ENCODE measurements at places on chromosomes 3 and 15. TPM values are rescaled to one million over a fixed set of nuclear protein-coding genes. Genes with fewer than 3 reads are reported as not detected.
A peak's percentile ranks its signal among the peaks of the same experiment; 100 is the strongest.

Gene FAM219B
- 52.0 TPM for total RNA-seq

Gene GATA2
- 19.2 TPM for total RNA-seq

DNA sequence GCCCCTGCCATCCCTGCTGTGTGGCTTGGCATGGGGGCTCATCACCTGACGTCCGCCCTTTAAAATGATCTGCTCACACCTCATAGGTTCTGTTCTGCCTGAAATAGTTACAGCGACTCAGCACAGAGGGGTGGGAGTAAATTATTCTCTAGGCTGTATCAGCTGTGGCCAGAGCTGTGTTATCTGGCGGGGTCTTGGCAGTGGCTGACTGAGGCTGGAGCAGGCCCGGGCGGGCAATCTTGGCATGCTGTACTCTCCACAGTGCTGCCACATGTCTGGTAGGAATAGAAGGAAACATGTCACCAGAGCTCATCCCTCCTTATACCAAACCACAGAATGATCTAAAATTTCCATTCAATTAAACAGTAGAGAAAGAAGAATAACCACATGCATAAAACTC is 499.9 kb upstream of the LMCD1 start:
- no peak for DNase-seq

DNA sequence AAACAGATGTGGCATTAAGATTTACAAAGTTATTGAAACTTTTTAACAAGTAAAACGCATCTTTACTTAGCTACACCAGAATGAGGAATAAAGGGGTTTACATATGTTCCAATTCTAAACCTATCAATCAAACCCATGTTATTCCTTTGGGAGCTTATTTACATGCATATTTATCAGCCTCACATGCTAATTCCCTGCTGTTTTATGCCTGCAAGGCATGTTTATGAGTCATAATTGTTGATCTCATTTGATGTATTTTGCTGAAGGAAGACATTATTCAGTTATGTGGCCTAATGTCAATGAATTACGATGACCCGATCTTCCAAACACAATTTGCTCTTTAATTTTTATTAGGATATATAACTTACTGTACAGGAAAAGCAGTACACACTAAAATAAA is 272.9 kb downstream of the TBC1D5 start:
- no peak for DNase-seq

- no peak for DNase-seq
These were observed 53.8 kb downstream of the SST start for GRCh38 chr3:187616307-187616972.

GRCh38 chr3:53329897-53330296 is 17.4 kb downstream of the DCP1A start:
- DNase-seq = no peak

- no peak for DNase-seq
These were observed 307.0 kb upstream of the ROPN1 start for GRCh38 chr3:124298951-124299350.

- no peak for DNase-seq
These were observed 68.4 kb downstream of the MEX3B start for GRCh38 chr15:81977464-81977863.

GRCh38 chr15:98668566-98669308 is 20.4 kb downstream of the IGF1R start:
- no peak for DNase-seq

GRCh38 chr3:16052964-16053363 is 121.5 kb upstream of the GALNT15 start:
- DNase-seq = no peak

GRCh38 chr3:61650276-61650675 is 88.9 kb downstream of the PTPRG start:
- DNase-seq = peak; percentile 86

Gene ZBED2
- not detected for total RNA-seq

Gene CD96
- total RNA-seq = 7.6 TPM

Gene MKRN3
- total RNA-seq = 0.95 TPM

GRCh38 chr3:158463556-158463955 is 107.4 kb upstream of the MLF1 start:
- DNase-seq = no peak

- DNase-seq = no peak
These were observed 164.8 kb upstream of the CDIN1 start for GRCh38 chr15:36414670-36415069.

DNA sequence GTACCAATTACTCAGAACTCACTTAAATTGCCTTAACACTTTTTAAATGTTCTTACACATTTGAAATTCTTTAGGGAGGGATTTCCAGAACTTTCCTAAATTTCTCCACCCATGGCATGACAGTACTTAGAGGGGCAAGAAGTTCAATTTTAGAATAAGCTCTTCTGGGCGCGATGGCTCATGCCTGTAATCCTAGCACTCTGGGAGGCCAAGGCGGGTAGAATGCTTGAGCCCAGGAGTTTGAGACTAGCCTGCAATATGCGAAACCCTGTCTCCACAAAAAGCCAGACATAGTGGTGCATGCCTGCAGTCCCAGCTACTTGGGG is 10.6 kb downstream of the FAM131A start:
- no peak for DNase-seq

DNA sequence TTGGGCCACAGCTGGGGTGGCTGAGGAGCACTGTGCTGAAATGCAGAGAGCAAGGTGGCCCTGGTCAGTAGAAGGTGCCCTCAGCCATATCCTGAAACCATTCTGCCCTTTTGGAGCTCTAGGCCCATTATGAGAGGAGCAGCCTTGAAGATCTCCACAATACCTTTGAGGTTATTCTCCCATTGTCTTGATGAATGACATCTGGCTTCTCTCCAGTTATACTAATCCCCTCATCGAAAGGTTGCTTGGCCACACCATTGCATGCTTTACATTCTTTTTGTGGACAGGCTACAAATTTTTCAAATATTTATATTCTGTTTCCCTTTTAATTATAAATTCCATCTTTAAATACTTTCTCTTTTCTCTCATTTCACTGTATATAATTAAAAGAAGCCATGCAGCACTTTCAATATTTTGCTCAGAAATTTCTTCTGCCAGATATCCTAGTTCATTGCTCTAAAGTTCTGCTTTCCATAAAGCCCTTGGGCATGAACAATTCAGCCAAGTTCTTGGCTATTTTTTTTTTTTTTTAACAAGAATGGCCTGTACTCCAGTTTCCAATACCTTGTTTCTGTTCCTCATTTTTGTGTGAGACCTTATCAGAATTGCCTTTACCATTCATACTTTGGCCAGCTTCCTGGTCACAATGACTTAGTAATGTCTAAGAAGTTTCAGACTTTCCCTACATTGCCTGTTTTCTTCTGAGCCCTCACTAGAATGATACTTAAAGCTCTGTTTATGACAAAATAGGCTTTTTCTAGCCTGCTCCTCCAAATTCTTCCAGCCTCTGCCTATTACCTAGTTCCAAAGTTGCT is 138.9 kb upstream of the SGO1 start:
- no peak for DNase-seq

Gene USF3
- total RNA-seq = 15.1 TPM

DNA sequence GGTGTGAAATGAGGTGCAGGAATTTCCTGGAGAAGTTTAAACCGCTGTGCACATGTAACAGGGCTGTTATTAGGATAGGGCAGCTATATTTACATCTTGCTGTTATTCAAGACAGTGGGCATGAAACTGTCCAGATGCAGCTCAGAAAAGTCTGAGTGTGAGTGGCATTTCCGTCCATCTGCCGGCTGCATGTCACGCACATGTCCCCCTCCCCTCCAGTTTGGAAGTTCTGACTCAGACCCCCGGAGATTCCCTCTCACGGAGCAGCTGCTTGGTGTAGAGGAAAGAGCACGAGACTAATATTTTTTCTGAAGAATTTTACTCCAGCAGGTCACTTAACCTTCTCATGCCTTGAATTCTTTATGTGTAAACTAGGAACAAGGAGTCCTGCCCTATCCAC is 69.8 kb downstream of the FEM1B start:
- DNase-seq = no peak

GRCh38 chr3:146326875-146327543 is 76.1 kb upstream of the PLSCR4 start:
- no peak for DNase-seq

DNA sequence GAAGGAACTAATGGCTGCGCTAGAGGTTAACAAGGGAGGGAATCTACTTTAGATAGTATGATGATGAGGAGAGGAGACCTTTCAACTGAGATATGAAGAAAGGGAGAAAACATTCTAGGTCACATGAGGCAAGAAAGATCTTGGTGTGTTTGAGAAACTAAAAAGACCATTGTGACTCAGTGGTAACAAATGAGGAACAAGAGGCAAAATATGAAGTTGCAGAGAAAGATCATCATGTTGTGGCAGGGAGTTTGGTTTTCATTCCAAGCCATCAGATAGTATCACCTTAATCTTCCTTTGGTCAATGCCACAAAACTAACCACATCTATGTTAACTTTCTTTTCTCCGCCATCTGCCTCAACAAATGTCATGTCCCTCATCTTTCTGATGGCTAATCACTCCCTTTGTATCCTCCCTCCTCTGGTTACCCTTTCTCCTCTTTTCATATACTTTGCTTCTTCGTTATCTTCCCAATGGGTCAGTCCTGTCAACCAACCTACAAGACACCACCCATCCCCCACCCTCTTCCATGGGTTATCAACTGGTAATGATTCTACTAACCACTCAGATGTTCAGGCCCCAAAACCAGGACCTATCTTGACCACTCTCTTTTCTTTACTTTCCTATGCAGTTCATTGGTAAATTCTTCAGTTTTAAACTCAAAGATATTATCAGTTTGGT is 2.4 kb upstream of the PDCD6IP start:
- no peak for DNase-seq

GRCh38 chr3:67421912-67422311 is 232.5 kb downstream of the SUCLG2 start:
- DNase-seq = no peak

DNA sequence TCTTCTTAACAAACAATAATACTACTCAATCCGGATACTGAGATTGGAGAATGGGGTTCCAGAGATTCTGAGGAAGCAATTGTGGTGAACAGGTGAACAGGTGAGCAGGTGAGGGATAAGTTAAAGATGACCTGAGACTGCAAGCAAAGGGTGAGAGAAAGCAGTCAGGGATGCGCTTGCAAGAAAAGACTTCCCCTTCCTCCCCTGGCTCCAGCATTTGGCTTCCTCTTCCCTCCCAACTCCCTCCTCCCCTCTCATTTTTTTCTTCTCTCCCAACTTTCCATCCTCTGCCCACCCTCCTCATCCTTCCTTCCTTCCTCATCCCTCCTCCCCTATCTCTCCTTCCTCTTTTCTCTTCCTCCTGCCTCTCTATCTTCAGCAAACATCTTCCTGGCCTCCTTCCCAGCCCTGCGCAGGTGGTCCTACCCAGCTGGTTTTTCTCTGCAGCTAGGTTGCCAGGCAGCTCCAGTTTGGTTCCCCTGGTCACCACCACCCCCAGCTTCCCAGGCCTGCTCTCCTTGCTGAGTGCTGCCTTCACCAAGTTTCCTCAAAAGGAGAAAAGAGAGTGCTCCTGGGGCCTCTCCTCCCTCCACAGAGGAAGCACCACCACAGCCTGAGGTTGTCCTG is 10.4 kb upstream of the VIPR1 start:
- no peak for DNase-seq

GRCh38 chr3:62109534-62109933 is 263.8 kb downstream of the FEZF2 start:
- no peak for DNase-seq

DNA sequence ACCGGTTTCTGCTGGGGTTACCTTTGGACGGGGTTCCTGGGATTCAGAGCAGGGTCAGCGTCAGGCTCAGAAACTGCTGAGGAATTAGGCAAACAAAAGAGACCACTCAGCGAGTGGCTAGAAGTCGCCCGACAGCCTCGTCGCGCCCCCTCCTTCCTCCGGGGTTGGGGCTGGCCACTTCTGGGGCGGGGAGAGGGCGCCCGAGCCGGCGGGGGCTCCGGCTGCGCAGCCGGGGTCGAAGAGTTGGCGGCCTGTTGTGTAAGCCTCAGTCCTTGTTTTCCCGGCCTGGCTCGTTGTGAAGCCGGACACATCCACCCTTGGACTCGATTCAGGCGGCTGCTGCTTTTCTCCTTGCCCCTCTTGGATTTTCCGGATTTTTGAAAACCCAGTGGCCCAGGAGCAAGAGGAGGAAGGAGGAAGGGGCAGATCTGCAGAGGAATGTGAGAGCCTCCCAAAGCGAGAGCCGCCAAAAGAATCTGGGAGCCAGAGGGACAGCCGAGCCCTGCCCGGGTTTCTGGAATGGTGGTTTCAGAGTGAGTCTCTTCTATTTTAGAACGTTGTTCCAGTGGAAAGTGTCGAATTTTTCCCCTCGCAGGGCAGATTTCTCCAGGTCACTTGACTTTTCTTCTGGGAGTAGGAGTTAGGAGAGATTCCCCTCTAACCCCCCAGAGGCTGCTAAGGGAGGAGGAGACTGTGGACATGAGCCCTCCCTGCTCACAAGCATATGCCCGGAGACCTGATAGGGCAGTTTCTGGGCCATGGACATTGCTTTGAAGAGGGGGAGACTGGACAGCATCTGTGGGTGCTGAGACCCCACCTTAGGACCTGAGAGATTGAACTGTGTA is 666 bp downstream of the SNX33 start:
- DNase-seq = peak; percentile 15

Gene GP5
- 0.90 TPM for total RNA-seq

Gene TAGLN3
- 3.1 TPM for total RNA-seq

Gene CELSR3
- 0.79 TPM for total RNA-seq

- no peak for DNase-seq
These were observed 617.1 kb downstream of the SQOR start for GRCh38 chr15:46251903-46252302.

Gene SLC27A2
- 3.5 TPM for total RNA-seq

- no peak for DNase-seq
These were observed 166.5 kb downstream of the NSMCE3 start for GRCh38 chr15:29102911-29103823.

Gene GOLGA8J
- not detected for total RNA-seq

Gene ERICH6
- total RNA-seq = 0.21 TPM

DNA sequence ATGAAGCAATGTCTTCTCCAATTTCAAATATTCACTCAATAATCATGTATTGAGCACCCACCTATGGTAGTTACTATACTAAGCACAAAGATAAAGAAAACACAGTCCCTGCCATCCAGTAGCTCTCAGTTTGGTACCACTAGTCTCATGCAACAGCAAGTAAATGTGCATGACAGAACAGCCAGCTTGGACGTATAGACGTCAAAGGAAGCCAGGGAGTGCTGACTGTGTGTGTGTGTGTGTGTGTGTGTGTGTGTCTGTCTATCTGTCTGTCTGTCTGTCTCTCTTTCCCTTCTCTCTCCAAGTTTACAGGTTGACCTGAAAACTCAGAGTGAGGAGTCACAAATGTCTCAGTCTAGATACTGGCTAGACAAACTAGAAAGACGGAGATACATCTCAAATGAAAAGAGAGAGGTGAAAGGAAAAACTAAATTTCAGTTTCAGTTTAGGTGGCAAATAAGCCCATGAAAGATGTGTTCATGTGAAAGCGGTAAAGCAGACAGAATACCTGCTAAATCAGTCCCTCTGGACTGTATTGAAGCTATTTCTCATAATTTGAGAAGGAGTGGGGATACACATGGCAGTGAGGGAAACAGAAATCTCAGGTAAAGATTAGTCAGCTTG is 141.1 kb upstream of the PTPRG start:
- DNase-seq = no peak

Gene ECE2
- not detected for total RNA-seq

Gene MASP1
- total RNA-seq = 4.9 TPM
